NCI-H1105 (cell line): ENCODE measurements at places on chromosomes 2 and 18.

- DNase-seq, result peak; percentile 6
Measured at GRCh38 chr2:25664183-25664964, 9.0 kb downstream of the DTNB start.

- DNase-seq, result no peak
Measured at GRCh38 chr18:36485772-36486171, 188.3 kb downstream of the FHOD3 start.

GRCh38 chr18:6406075-6406909, 8.4 kb downstream of the L3MBTL4 start:
- no peak for DNase-seq

DNA sequence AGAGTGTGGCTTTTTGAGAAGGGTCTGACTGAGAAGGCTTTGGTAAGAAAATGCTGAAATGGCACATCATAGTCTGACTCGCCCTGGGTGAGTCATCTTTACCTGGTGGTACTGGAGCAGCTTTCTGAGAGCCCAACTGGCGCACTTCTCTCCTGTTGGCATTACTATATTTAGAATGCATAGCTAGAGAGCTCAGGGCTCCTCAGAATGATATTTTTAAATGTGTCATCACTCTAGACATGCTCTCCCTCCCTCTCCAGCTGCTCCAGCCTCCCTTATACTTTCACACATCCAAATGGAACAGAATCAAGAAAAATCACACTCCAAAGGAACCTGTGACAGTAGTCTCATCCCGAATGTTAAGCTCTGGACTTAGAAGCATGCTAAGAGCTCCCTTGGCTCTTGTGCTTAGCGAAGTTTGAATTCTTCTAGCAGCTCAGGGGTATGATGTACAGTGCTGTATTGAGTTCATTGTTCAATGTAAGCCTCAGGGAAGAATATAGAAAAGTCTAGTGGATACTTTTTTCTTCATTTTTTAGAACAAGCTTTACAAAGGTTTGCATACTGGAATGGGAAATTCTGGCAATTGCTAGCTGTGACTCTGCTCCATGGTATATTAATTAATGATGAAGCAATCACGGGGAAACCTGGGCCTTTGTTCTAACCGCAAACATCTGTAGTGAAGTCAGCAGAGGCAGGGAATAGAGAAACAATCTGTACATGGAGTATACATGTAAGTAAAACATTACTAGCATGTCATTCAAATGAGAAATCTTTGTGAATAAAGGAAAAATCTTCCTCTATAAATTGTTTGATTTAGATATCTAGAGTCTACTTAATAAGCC, 751.2 kb upstream of the NRXN1 start:
- DNase-seq, result no peak

- no peak for DNase-seq
Measured at GRCh38 chr2:60100034-60100433, 453.4 kb downstream of the BCL11A start.

DNA sequence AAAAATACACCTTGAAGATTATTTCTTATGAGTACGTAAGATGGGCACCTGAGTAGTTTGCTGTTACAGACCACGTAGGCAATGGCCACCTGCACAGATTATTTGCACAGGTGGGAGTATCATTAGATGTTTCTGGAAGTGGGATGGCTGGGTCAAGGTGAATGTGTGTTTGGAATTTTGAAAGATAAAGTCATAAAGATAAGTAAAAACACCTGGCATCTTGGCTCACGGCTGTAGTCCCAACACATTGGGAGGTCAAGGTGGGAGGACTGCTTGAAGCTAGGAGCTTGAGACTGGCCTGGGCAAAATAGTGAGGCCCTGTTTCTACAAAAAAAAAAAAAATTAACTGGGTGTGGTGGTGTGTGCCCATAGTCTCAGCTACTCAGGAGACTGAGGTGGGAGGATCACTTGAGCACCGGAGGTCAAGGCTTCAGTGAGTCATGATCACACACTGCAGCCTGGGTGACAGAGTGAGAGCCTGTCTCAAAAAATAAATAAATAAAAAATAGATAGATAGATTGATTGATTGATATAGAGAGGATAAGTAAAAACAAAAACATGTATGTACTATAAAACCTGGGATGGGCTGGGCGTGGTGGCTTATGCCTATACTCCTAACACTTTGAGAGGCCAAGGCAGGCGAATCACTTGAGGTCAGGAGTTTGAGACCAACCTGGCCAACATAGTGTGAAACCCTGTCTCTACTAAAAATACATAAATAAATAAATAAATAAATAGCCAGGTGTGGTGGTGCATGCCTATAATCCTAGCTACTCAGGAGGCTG, 30.4 kb downstream of the ODC1 start:
- DNase-seq, result no peak

GRCh38 chr2:180604077-180604476, 376.3 kb upstream of the UBE2E3 start:
- DNase-seq, result no peak

DNA sequence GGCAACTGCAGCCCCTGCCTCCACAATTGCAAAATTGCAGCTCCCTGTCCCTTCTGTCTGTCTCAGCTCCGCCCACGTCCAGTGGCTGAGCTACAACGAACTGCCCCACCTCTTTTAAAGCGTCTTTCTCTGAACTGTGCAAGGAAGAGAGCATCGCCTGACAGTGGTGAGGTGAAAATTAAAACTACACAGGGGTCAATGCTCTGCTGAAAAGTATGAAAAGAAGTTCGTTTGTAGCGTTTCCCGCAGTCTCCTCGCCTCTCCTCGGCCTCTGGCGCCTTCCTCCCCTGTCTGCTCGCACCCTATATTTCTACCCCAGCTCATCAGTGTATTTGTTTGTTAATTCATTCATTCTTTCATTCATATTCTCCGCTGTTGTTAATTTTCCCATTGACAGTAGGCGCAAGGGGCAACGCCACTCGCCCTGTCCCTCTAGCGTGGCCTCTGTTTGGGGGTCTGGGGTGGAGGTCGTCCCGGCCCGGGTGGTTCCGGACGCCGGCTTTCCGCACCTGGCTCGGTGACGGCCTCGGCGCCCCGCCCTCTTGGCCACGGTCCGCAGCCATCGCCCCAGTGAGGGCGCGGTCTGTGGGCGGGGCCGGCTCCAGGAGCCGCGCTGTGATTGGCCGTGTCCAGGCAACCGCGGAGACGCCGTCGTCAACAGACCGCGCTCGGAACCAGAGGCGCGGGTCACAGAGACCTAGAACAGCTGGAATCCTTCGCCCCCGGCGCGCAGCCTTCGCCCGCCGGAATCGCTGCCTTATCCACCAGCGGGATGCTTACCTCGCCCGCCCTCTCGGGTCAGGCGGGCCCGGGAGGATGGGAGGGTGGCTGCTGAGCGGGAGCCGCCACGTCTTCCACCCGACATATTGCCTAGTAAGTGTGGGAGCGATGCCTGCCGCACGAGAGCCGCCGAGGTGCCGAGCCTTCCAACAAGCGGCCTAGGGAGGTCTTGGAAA, at the start of gene VWA3B:
VWA3B (plus strand) TSS at position 677 of the 956 bp plus-strand sequence. CDS start 5,926 bp downstream, outside the sequence.
- peak; percentile 78 for DNase-seq

DNA sequence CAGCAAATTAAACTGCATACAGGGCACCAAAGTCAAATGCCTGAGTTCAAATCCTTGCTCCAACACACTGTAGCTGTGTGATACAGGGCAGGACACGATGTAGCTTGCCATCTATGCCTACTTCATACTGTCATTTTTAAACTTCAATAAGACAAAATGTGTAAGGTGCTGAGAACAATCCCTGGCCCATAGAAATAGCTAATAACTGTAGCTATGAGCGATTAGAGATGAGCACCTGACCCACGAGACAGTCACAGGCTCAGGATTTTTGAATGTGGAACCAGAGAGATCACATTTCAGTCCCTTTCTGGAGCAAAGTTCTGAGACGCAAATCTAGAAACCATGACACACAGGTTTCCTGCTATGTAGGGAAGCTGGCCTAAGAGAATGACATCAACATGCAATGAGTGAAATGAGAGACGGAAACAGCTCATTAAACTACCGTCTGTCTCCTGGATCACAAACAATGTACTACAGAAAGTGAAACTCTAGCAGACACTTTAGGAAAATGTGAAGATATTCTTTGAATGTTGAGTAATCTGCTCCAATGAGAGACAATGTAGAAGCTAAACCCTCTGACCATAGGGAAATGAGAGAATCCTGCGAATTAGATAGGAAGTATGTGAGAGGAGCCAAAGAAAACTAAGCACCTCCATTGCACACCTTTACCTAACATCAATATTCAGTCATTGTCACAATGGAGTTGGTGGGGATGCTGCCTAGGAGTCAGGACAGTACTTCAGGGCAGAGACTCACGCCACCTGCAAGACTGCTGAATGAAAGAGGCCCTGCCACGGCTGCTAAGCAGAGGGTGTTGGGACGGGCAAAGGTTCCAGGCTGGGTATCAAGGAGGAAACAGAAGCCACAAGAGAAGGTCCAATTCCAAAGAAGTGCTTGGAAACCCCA, 25.5 kb downstream of the B4GALT6 start:
- no peak for DNase-seq

DNA sequence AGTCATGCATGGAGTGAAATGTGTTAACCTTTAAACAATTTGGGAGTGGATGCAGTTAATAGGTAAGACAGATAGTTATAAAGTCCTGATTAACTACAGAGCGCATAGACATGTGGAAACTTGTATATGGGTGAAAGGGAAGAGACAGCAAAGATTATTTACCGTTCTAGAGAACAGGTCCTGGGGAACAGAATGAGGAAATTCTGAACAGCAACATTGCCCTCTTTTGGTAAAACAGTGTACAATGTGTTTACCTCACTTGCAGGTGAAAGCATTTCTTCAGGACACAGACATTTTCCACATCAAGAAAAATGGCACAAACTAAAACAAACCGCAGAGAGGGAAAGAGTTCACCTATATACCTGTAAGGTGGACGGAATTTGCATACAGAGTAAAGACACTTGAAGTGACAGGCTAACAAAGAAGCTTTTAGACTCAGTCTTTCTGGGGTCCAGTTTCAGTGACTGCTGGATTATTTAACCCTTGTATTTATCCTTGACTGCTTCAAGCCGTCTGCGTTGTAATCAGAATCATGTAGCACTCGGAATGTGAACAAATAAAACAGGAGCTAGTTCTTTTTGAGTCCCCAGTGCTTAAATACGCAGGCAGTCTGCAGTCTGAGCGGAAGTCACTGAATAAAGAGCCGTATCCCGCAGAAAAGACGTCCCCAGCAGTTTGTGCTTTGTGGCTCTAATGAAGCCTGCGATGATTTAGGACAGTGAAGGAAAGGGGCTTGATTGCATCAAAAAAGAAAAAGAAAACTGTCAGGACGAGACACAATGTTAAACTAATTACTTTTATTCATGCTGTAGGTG, 364.8 kb upstream of the GALNT5 start:
- peak; percentile 53 for DNase-seq

- DNase-seq, result no peak
Measured at GRCh38 chr2:158733430-158733755, 61.7 kb upstream of the DAPL1 start.

- DNase-seq, result no peak
Measured at GRCh38 chr2:82641598-82642180, 1817.4 kb downstream of the SUCLG1 start.

- no peak for DNase-seq
Measured at GRCh38 chr2:174343623-174344455, 9.1 kb downstream of the SP9 start.

- no peak for DNase-seq
Measured at GRCh38 chr2:191565647-191566198, 112.2 kb upstream of the NABP1 start.

DNA sequence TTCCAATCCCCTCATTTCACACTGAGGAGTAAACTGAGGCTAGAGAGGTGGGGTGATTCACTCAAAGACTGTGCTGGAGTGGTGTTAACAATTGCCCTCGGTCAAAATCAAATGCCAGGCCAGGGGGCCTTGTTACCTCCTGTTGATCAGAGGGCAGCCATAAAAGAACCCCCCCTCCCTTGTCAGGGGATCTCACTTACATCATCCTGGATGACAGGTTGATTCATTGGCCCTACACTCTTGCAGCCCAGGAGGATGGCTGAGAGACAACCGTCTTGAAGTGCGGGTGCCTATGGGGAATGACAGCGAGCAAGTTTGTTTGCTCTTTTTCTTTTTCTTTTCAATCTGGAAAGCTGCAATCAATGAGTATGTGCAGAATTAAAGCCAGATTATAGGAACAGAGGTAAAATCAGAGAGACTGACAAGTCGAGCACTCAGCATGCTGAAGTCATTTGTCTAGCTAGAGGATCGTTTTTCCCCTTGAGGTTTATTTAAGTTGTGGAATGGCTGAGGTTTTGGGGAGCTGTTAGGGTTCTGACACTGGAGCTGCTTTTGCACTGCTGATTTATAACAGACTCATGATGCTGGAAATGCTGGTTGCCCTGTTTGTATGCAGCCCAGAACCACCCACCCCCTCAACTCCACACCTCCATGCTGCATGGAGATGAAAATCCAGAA, 26.4 kb upstream of the NRP2 start:
- DNase-seq, result no peak

GRCh38 chr2:16030206-16031057, 90.1 kb downstream of the MYCN start:
- no peak for DNase-seq

GRCh38 chr2:59233920-59234319, 992.8 kb upstream of the FANCL start:
- DNase-seq, result no peak

GRCh38 chr2:226427538-226428307, 371.9 kb downstream of the IRS1 start:
- no peak for DNase-seq

- peak; percentile 19 for DNase-seq
Measured at GRCh38 chr2:155377266-155377680, 678.8 kb downstream of the KCNJ3 start.

GRCh38 chr2:1976728-1977416, 232.6 kb upstream of the PXDN start:
- no peak for DNase-seq

- DNase-seq, result no peak
Measured at GRCh38 chr2:183260527-183260926, 136.3 kb downstream of the NUP35 start.

DNA sequence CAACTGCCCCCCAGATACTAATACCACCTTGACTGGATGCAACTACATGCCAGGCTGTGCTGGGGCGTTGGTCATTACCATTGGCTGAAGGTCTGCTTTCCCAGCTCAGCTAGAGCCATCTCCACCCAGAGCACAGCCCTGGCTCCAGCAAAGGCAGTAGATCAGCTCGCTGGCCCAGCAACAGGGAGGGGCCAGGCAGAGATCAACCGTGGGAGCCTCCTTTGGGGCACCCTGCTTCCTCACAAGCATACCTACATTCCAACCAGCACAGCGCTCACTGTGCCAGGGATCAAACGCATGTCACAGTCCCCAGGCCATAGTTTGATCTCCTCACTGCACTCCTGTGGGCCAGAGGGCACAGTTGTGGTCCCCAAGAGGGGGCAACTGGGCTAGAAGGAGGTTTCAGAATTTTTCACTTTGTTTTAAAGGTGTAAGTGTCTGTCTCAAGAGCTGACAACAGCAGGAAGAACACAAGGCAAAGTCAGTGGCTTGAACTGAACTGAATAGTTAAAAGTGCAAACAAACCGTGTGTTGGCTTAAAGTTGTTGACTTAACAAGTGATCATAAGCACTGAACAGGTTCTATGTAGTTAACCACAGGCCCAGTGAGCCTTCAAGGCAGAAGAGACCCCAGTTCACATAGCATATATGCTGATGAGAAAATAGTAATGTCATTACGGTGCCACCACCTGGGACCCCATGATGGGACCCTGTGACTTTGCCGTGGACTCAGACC, 70.1 kb upstream of the BZW1 start:
- no peak for DNase-seq

- no peak for DNase-seq
Measured at GRCh38 chr18:74975001-74975400, 233.9 kb downstream of the PTGR3 start.

GRCh38 chr18:57841568-57841967, 38.5 kb upstream of the ATP8B1 start:
- no peak for DNase-seq

- no peak for DNase-seq
Measured at GRCh38 chr2:138255670-138256069, 245.9 kb upstream of the SPOPL start.
